Activated CD4-positive, CD25-positive, alpha-beta regulatory T cell treated with anti-CD3 and anti-CD28 coated beads, Interleukin-2, amount 50 U/mL, for 24 hours (primary cell): ENCODE measurements at places on chromosomes 2 and 18.

DNA sequence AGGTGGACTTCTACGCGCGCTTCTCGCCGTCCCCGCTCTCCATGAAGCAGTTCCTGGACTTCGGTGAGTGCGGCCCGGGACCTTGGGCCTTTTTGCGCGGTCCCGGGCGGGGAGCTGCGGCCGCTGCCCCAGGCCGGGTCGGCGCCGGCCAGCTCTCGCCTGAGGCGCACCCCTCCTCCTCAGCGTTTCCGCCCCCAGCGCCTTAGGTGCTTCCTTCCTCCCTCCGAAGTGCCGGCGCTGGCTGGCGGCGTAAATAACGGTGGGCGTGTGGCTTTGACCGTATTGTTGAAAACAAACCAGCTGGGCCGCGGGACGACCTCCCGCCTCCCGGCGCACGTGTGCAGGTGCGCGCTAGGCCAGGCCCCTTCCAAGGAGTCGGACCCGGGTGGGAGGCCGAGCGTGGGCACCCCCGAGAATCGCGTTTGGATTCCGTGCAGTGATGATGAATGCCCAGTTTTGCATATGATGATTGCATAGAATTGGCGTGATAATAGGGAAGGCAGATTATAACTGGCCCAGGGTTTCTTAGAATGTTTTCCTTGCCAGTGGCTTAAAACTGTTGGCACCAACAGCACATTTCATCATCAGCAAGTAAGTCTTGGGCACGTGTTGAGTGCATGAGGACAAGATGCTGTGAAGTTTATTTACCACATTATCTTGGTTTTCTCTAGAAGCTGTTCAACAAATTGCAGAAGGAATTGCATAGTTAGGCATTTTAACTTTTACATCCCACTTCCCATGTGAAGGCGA, 569 bp downstream of the PDK1 start:
- peak; percentile 53 for ATAC-seq

- ATAC-seq: no peak
These were observed 160.3 kb upstream of the VRK2 start for GRCh38 chr2:57886161-57886786.

GRCh38 chr2:136750065-136750464, 15.3 kb upstream of the THSD7B start:
- ATAC-seq: no peak

- no peak for ATAC-seq
These were observed at the start of gene LRATD1 for GRCh38 chr2:14632133-14632936. TSS of gene LRATD1 (plus strand) at chr2:14632717. CDS start at chr2:14633980, 1,263 bp downstream.

- no peak for ATAC-seq
These were observed 139.5 kb downstream of the SUCLG1 start for GRCh38 chr2:84319581-84319980.

DNA sequence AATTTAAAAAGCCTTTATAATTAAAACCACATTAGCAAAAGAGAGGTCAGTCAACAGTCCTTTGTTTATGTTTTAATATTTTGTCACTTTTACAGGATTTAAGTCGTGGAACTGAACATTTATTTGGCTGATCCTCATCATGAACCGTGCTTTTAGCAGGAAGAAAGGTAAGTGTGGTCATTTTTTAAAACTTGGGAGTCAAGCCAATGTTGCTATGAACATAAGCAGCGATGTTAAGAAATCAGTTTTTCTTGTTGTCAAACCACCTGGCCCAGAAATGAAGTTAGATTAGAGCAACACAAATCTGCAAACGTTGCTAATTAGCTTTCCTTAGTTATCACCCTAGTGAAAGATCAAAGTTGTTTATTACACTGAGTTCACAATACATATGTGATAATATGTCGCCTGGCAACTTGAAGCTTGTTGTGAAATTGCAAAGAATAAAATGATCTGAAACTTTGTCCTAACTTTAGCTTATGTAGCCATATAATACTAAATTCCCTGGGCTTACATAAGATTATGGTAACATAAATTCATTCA, 186.0 kb downstream of the GULP1 start:
- ATAC-seq: no peak

- no peak for ATAC-seq
These were observed 859.2 kb downstream of the CNTNAP5 start for GRCh38 chr2:124884315-124884714.
